NCI-H1694 treated with DMSO at 0.1 percent for 48 hours (cell line): ENCODE measurements at places on chromosomes 2 and 18.

DNA sequence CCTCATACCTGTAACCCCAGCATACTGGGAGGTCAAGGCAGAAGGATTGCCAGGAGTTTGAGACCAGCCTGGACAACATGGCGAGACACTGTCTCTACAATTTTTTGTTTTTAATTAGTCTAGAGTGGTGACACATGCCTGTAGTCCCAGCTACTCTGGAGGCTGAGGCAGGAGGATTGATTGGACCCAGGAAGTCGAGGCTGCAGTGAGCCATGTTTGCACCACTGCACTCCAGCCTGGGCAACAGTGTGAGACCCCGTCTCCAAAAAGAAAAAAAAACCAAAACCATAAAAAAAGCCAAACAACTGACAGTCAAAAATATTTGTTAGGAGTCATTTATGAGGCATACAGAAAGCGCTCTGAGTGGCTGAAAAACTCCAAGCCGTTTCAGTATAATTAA is 95.5 kb downstream of the KCTD18 start:
- DNase-seq, result no peak

DNA sequence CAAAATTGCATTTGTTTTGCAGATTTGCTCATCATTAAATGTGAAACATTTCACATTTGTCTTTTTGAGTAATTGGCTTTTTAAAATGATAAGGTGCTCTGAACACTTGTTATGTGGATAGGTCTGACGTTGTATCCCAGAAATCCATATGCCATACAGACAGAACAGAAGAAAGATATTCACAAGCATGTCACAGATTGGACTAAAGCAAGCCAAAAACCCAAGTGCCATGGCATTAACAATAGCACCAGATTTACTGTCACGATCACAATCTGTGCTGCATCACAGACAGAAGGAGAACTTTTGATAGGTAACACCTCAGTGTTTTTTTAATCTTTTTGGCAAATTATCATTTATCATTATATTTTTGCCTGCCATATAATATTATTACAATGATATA is 272.6 kb downstream of the ARHGAP15 start:
- DNase-seq, result peak; percentile 36

DNA sequence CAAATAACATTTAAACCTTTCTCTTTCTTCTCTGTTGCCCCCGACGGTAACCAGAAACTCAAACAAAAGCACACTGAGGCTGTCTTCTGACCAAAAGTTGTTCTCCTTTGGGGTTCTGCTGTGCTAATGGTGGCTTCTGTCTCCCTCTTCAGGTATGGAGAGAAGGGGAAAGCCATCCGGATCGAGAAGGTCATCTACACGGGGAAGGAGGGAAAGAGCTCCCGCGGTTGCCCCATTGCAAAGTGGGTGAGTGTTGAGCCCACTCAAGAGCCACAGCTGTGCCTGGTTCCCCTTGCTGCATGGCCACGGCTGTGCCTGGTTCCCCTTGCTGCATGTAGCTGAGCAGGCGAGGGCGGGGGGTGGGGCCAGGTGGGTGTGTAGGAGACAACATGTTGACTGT is 67.4 kb downstream of the BOLA3 start:
- no peak for DNase-seq

GRCh38 chr18:67381608-67382150 is 134.8 kb downstream of the DSEL start:
- DNase-seq, result no peak

DNA sequence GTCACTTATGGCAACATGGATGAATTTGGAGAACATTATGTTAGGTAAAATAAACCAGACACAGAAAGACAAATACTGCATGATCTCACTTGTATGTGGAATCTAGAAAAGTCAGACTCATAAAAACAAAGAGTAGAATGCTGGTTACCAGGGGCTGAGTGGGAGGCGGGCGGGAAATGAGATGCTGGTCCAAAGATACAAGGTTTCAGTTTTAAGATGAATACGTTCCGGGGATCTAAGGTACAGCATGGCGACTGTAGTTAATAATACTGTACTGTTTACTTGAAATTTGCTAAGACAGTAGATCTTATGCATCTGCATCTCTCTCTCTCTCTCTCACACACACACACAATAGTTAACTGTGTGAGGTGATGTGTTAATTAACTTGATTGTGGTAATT is 14.2 kb downstream of the FAM110C start:
- DNase-seq, result no peak

- DNase-seq, result no peak
Observed at GRCh38 chr2:86706220-86706619, 13.9 kb upstream of the RMND5A start.

DNA sequence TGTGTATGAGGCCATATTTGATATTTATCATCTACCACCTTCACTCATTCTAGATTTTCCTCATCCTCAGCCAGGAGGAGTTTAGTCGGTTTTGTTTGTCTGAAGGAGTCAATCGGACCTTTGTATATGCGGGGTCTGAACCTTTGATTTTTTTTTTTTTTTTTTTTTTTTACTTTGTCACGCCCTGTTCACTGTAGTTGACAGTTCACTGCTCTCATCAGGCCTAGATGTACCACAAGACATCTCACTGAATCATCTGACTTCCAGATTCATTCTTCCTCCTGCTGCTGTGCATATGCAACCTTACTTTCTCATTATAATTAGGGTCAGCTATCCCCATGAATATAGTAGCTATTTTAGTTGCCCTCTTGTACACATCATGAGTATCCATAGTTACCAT is 133.2 kb downstream of the ARHGAP15 start:
- DNase-seq, result no peak

DNA sequence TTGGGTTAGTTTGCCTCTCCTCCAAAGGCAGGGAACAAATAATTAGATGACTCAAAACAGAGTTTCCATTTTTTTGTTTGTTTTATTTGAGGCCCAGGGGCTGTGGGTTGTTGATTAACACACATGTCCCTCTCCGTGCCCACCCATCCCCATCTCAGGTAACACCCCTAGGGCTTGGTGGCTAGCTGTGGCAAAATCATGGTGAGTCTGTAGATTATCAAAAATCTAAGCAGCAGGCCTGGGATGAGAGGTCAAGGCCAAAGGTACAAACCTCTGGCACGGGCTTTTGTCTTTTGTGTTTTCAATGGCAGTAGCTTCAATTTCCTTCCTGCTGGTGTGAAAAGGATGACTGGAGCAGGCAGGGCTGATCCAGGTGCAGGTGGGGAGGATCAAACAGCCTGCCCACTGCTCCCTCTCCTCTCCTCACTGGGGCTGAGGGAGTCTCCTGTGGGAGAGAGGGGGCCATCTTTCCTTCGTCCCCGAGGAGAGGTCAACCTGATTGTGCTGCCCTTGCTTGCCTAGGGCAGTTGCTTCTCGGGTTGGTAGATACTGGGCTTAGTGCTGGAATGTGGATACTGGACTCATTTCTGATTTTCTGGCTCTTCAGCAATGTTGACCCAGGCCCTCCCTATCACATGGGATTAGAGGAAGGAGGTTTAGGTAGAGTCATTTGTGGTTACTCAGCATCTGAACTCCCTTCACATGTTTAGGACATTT is 31.9 kb upstream of the EML4 start:
- no peak for DNase-seq

GRCh38 chr2:191653667-191654391 is 24.1 kb upstream of the NABP1 start:
- DNase-seq, result no peak

- DNase-seq, result no peak
Observed at GRCh38 chr18:32276256-32276655, 86.4 kb downstream of the MEP1B start.

GRCh38 chr2:10132596-10132995 is 10.1 kb downstream of the RRM2 start:
- DNase-seq, result no peak

DNA sequence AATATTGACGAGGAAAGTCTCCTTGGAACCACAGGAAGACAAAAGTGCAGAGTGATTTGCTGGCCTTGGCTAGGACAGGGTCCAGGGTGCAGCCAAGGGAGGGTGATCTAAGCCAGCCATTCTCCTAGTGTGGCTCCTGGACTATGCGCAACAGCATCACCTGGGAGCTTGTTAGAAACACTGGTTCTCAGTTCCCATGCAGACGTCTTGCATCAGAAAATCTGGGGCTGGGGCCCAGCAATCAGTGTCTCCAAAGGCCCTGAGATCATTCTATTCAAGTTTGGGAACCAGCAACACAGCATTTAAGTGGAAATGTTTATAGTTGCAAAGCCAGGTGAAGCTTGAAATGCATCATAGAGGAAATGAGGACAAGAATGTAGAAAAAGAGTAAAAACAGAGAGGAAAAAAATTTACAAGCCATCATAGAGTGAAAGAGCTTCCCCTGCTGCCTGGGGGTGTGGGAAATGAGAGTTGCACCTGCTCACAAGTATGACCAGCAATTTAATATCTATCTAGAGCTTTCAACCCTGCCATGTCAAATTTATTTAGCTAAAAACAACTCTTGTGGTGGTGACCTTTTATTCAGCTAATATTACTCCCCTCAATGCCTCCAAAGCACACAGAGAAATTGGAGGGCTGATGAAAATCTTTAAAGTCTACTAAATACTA is 54.4 kb upstream of the SEC11C start:
- no peak for DNase-seq

DNA sequence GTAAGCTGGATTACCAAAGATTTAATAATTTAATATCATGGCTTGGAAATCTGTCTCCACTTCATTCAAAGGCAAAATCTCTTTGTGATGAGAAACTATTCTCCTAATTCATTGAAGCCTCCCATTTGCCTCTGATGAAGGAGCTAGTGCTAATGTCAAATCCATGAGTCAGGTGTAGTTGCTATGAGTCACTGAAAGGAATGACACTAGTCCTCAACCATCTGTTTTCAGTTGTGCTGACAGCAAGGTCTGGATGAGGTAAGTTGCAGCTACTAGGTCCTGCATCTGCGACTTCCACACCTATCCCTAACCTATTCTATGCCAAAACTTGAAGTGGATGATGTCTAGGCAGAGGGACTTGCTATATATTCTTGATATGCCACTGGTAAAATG is 324.0 kb upstream of the UBE2E3 start:
- DNase-seq, result no peak

GRCh38 chr2:85134255-85134895 is 1.2 kb downstream of the TCF7L1 start:
- DNase-seq, result no peak

DNA sequence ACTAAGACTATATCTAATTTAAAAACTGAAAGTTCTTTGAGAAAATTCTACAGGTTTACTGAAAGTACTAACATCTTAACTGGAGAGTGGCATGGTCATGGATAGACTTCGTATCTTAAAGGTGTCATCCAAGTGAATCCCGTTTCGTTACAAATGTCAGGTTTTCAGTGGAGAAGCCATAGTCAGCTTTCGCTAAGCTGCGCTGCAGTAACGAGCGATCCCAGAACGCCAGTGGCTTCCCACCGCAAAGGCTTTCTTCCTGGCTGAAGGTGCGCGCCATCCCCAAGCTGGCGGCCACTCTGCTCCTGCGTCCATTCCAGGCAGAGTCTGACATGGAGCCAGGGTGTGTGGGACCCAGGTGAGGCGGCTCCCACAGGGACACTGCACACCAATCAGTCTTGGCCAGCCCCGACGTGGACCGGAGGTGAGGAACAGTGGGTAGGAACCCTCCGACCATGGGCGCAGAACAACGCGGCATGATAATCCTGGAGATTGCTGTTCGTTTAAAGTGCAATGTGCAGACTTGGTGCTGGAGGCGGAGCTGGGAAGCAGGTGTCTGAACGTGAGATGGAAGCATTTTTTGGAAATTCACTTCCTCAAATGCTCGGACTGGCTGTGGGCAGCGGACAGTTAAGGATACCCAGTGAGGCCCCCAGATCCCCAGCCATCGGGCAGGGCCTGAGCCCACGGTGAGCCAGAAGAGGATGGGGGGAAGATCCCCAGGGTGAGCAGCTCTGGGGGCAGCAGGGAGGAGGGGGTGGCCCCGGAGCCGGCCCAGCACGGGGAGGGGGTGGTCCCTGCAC is 27.8 kb upstream of the KCNG2 start:
- no peak for DNase-seq
